ENCODE measurements at places on chromosomes 13 and 19.

DNA sequence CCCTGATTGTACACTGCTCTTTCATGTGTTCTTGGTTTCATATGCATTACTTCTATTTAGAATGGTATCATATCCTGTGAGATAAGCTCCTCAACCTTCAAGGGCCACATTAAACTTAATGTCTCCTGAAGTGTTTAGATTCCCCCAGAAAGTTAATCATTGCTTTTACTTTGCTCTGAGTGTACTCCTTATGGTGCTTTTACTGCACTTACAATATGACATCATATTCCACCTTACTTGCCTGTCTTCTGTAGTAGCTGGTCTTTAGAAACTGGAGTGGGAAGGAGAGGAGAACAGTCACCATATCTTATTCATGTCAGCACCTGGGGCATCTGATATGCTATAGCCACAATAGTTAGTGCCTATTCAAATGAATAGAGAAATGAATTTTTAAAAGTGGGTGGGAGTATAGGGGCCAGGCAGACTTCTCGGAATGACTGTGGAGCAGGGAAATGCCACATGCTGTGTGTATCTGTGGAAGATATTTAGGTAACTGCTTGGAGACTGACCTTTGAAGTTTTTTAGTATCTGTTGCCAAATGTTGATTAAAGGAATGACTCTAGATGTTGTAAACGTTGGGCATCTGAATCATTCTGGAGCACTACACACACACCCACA, 40.2 kb downstream of the SLAIN1 start:
- DNase-seq: no peak

GRCh38 chr13:112940236-112940635, 28.8 kb upstream of the MCF2L start:
- DNase-seq: no peak

GRCh38 chr13:104170980-104171555, 1104.9 kb upstream of the SLC10A2 start:
- DNase-seq: no peak

DNA sequence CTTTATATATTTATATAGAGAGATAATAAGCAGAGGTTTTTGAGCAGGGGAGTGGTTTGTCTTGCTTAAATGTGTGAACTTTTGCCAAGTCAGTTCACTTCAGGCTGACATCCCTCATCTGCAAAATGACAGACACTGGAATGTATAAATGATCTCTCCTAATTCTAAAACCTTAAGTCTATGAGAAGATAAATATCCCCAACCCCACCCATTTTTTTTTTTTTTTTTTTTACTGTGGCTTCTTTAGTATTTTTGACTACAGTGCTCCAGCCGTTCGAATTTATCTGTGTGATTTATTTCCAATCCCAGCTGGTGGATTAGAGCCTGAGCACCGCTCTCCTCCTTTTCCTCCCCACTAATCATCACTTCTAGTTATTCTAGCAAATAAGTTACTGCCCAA, 234.8 kb downstream of the DACH1 start:
- no peak for DNase-seq

- no peak for DNase-seq
These were observed 12.4 kb downstream of the GRTP1 start for GRCh38 chr13:113351514-113352026.

GRCh38 chr19:3160219-3160618, 18.4 kb upstream of the S1PR4 start:
- no peak for DNase-seq

- DNase-seq: no peak
These were observed 107.5 kb downstream of the PCDH17 start for GRCh38 chr13:57739089-57739488.

GRCh38 chr19:48348045-48348444, 15.7 kb downstream of the TMEM143 start:
- DNase-seq: no peak

Measured in CD4-positive, alpha-beta T cell treated with Interleukin-4 for 4 hours (primary cell).